Hepatocyte (in vitro differentiated cells): ENCODE measurements at places on chromosomes 7 and 10. TPM values are rescaled to one million over a fixed set of nuclear protein-coding genes. Genes with fewer than 3 reads are reported as not detected.

Gene ZPBP
- total RNA-seq, result not detected in 2 replicates

Gene NDUFA5
- total RNA-seq, result 94.9 and 104 TPM in 2 replicates

Gene EN2
- total RNA-seq, result not detected in 2 replicates

Gene BEND7
- 8.2 and 8.9 TPM in 2 replicates for total RNA-seq

Gene PNLIP
- 0.13 TPM in 1 of 2 replicates, not detected in the other for total RNA-seq

Gene CAMK2B
- total RNA-seq, result 0.37 TPM in 1 of 2 replicates, not detected in the other

Gene TYW1B
- total RNA-seq, result 1.9 TPM in 2 replicates

Gene KLF14
- 0.24 TPM in 1 of 2 replicates, not detected in the other for total RNA-seq

- H3K4me1 ChIP-seq, result no peaks in the 10 kb centered on the region
- H3K27ac ChIP-seq, result no peak overlapping the region
- no peaks in the 10 kb centered on the region for H3K36me3 ChIP-seq
- DNase-seq, result no peak
These were observed 61.3 kb downstream of the SEC61G start for GRCh38 chr7:54697659-54698186.

DNA sequence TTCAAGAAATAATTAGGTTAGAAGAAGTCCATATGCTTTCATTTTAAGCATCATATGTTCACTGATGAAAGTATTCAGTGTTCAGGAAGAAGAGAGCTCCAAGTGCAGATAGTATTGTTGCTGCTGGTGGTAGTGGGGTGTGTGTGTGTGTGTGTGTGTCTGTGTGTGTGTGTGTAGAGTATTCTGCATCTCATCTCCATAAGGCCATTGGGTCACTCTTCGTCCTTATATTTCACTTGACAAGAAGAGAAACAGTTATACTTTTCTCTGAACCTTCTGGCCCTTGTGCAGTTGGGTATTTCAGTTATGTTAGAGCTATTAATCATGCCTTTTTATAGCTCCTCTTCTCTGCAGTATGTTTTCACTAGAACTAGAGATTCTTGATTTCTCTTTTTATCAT, 26.2 kb downstream of the ADAM22 start:
- no peak overlapping the region for H3K4me3 ChIP-seq
- H3K36me3 ChIP-seq, result no peaks in the 10 kb centered on the region
- no peak for DNase-seq
- no peak overlapping the region for H3K27ac ChIP-seq
- no peaks in the 10 kb centered on the region for H3K27me3 ChIP-seq
- no peaks in the 10 kb centered on the region for H3K4me1 ChIP-seq

- no peak for DNase-seq
- no peaks in the 10 kb centered on the region for H3K36me3 ChIP-seq
- H3K27me3 ChIP-seq, result no peaks in the 10 kb centered on the region
- no peak overlapping the region for H3K4me3 ChIP-seq
- no peak overlapping the region for H3K27ac ChIP-seq
These were observed 18.5 kb upstream of the SERPINE1 start for GRCh38 chr7:101108330-101108857.

DNA sequence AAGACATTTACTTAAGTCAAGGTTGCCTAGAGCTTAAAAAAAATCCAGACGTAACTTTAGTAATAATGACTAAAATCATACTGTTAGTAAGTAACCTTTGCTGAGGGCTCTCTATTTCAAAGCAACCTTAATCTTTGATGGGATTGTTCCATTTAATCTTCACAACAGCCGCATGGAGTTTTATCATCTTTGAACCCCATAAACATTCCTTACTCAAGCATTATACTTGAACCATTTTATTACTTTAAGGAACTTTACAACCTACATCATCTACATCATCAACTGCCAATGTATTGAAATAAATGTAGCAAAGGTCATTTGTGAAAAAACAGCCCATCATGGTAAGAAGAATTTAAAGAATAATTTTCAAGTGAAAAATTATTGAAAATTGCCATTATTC, 22.9 kb upstream of the CACNB2 start:
- peak overlapping the region; percentile 5 for H3K27ac ChIP-seq
- peak; percentile 12 for DNase-seq
- H3K4me1 ChIP-seq, result no peaks in the 10 kb centered on the region
- no peaks in the 10 kb centered on the region for H3K27me3 ChIP-seq
- H3K36me3 ChIP-seq, result no peaks in the 10 kb centered on the region
- no peak overlapping the region for H3K4me3 ChIP-seq

DNA sequence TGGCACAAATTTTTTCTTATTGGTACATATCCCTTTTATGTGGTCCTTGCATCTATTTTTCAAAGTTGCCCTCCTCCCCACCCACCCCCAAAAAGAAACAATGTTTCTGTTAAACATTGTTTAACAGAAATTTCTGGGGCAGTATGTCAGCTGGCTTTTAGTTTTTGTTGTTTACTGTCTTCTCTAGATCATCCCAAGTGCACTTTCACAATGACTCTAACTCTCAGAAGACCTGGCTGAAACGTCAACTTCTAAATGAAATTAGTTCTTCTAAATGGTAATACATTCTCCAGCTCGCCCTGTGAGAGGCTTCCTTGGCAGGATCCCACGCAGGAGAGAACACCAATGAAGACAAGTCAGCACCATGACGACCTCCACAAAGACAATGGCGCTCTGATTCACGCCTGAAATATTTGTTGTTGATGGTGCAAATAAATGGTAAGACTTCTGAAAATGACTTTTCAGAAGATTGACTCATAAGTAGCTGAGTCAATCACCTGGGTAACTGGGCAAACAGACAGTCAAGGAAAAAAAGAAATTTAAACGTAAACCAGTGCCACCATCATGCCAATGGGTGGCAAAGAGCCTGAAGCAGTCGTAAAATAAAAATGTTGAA, 293.7 kb downstream of the FZD1 start:
- H3K4me1 ChIP-seq, result peaks cover 6% of the 10 kb centered on the region
- no peaks in the 10 kb centered on the region for H3K27me3 ChIP-seq
- DNase-seq, result no peak
- H3K27ac ChIP-seq, result no peak overlapping the region
- no peaks in the 10 kb centered on the region for H3K36me3 ChIP-seq

DNA sequence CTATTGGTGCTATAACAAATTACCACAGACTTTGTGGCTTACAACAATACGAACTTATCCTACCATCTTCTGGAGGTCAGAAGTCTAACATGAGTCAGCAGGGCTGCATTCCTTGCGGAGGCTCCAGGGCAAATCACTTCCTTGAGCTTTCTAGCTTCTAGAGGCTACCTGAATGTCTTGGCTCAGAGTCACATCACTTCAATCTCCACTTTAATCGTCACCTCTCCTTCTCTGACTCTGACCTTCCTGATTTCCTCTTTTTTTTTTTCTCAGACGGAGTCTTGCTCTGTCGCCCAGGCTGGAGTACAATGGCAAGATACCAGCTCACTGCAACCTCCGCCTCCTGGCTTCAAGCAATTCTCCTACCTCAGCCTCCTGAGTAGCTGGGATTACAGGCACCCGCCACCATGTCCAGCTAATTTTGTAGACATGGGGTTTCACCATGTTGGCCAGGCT, 44.6 kb upstream of the ANAPC16 start:
- H3K4me1 ChIP-seq, result peaks cover 4% of the 10 kb centered on the region
- H3K27ac ChIP-seq, result peak overlapping the region; percentile 67
- DNase-seq, result peak; percentile 76
- H3K27me3 ChIP-seq, result no peaks in the 10 kb centered on the region
- H3K4me3 ChIP-seq, result no peak overlapping the region

DNA sequence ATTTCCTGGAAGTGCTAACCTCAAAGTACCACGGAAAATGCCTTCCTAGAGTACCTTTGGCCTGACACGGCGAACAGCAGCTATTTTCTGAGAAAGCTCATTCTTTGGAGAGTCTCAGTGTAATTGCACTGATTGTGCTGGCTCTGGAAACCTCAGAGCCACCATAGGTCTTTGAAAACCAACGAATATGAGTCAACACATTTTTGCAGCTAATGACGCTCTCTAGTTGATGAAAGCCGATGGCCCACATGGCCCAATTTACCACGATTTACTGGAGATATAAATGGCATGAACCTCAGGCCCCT, 187.1 kb downstream of the ADARB2 start:
- no peak overlapping the region for H3K27ac ChIP-seq
- DNase-seq, result no peak
- H3K4me3 ChIP-seq, result no peak overlapping the region
- no peaks in the 10 kb centered on the region for H3K27me3 ChIP-seq
- H3K4me1 ChIP-seq, result no peaks in the 10 kb centered on the region

GRCh38 chr7:68269405-68269804, 1272.8 kb downstream of the TYW1 start:
- H3K36me3 ChIP-seq, result no peaks in the 10 kb centered on the region
- H3K4me1 ChIP-seq, result peaks cover 4% of the 10 kb centered on the region
- no peak overlapping the region for H3K27ac ChIP-seq
- H3K4me3 ChIP-seq, result no peak overlapping the region
- peaks cover 3% of the 10 kb centered on the region for H3K27me3 ChIP-seq

- H3K27ac ChIP-seq, result peak overlapping the region; percentile 79
- no peaks in the 10 kb centered on the region for H3K36me3 ChIP-seq
These were observed 44.3 kb downstream of the PRR15 start for GRCh38 chr7:29607889-29608288.

- H3K27me3 ChIP-seq, result no peaks in the 10 kb centered on the region
- no peaks in the 10 kb centered on the region for H3K36me3 ChIP-seq
- no peaks in the 10 kb centered on the region for H3K4me1 ChIP-seq
- DNase-seq, result peak; percentile 13
These were observed 337.6 kb upstream of the NPSR1 start for GRCh38 chr7:34320412-34320811.

- H3K27me3 ChIP-seq, result no peaks in the 10 kb centered on the region
- no peak overlapping the region for H3K27ac ChIP-seq
- H3K36me3 ChIP-seq, result no peaks in the 10 kb centered on the region
- DNase-seq, result no peak
- H3K4me3 ChIP-seq, result no peak overlapping the region
These were observed 249.2 kb downstream of the PHTF2 start for GRCh38 chr7:78047800-78048199.

GRCh38 chr7:90413185-90413528, 9.9 kb downstream of the CLDN12 start:
- H3K27ac ChIP-seq, result no peak overlapping the region
- H3K27me3 ChIP-seq, result no peaks in the 10 kb centered on the region
- no peak overlapping the region for H3K4me3 ChIP-seq
- no peaks in the 10 kb centered on the region for H3K36me3 ChIP-seq
- no peak for DNase-seq

DNA sequence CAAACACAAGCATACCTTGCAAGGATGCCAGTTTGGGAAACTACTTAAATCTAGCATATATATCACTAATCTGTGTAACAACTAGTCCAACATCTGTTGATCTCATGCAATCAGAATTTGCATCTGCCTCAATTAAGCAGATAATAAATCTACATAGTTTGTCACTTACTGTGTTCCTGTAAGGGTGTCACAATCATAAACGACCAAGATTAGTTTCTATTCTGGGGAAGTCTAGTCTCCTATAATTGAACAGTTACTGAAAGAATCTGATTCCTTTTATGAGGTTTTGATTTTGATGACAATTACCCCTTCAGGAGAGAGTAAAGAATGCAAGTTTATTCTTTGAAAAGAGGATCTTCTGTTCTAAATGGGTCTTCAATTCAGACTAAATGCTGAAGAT, 85.5 kb upstream of the LRRN3 start:
- DNase-seq, result no peak
- H3K36me3 ChIP-seq, result no peaks in the 10 kb centered on the region
- H3K27me3 ChIP-seq, result no peaks in the 10 kb centered on the region
- no peaks in the 10 kb centered on the region for H3K4me1 ChIP-seq
- H3K4me3 ChIP-seq, result no peak overlapping the region
- H3K27ac ChIP-seq, result no peak overlapping the region

DNA sequence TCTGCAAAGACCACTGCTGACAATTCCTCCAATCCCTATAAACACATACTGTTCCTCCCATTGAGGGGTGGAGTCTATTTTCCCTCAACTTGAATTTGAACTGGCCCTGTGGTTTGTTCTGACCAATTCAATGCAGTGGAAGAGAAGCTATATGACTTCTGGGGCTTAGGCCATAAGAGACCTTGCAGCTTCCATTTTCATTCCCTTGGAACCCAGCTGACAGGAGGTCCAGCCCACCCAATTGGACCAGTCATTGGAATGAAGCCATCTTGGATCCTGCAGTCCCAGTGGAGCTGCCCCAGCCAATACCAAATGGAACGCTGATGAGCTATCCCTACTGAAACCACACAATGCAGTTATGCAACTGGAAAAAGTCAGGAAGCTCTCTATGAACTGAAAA, 8.9 kb upstream of the TMED4 start:
- no peak overlapping the region for H3K4me3 ChIP-seq
- no peaks in the 10 kb centered on the region for H3K4me1 ChIP-seq
- no peak for DNase-seq
